ENCODE measurements at places on chromosomes 6 and 20.

GRCh38 chr20:63519668-63520503 lies 679 bp upstream of the PPDPF start:
- no peak for DNase-seq

DNA sequence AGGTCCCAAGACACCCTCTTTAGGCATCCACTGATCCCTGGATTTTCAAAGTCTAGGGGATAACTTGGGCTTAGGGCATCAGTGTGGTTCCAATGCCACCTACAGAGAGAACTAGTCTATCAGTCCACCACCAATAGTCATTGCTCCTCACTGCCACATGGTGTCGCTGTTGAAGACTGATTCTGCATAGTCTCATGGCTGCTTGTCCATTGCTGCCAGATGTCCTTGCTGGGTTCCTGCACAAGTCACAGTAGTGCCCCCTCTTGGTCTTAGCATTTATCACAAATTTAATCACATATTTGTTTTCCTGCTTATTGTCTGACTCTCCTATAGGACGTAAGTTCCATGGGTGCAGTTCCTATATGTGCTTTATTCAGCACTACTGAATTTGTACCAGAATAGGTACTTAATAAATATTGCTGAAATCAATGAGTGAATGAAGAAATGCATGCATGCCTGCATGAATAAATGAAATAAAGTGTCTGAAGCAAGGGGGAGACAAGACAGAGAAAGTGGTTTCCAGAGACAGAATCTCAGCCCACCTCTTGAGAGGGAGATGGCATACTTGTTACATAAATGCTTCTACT lies 45.9 kb upstream of the RALY start:
- no peak for DNase-seq

- no peak for DNase-seq
Observed at GRCh38 chr20:6699921-6700562, 67.4 kb upstream of the BMP2 start.

DNA sequence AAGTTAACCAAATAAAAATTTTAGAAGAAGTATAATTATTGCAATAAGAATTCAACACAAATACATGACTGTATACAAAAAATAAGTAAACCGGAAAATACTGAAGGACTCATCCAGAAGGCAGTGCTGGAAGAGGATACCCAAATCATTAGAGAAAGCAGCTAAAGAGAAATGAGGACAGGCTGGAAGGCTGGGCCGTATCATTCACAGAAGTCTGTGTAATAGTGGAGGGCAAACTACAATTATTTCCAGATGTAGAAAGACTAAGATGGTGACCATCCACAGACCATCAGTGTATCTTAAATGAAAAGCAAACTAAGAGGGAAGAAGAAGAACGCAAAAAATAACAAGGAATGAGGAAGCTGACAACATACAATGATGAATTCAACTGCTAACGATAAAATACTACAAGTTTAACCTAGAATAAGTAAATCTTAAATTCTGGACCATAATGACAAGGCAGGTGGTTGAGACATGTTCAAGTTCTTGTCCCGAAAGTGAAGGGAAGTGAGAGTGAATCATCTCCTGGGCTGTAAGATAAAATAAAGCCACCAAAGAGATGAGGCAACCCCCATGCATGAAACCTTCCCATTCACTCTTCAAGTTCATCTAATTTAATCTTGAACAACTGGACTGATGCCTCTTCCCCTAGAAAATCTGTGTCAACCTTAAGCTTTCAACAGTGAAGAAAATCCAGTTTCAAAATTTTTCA lies 71.5 kb downstream of the SLC23A2 start:
- DNase-seq, result no peak

DNA sequence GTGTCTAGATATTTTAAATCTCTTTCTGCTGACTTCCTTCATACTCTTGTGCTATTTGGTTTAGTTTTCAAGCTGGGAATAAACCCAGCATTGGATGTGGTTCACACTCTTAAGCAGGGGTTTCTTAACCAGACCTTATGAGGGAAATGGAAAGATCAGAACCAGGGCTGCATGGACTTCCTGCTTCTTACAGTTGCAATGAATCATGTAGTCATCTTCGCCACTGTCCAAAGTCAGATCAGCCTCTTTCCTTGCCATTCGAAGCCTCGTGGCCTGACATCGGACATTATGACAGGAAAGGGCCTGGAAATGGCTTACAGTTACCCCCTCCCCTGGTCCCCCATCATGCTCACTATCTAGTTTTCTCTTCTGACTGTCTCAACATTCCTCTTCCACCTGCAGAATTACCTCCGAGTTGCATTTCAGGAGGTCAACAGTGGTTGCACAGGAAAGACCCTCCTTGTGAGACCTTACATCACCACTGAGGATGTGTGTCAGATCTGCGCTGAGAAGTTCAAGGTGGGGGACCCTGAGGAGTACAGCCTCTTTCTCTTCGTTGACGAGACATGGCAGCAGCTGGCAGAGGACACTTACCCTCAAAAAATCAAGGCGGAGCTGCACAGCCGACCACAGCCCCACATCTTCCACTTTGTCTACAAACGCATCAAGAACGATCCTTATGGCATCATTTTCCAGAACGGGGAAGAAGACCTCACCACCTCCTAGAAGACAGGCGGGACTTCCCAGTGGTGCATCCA lies 16.8 kb upstream of the NAA20 start:
- no peak for DNase-seq

DNA sequence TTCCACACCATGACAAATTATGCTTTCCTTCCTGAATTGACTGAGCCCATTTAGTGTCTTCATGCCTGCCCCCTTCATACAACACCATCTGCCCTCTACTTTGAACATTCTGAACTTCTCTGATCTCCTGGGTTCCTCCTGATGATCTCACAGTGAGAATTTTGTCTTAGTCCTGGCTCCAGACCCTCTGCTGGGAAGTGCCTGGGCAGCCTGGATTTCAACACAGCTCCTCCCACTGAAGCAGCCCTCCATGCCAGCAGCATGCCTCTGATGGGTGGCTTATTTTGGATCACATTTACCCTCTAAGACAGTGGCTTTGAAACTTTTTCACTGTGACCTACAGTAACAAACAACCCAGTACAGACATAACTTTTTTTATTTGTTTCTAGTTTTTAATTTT lies 41.5 kb downstream of the DSE start:
- DNase-seq, result no peak

Data from substantia nigra (tissue), 51 donors.